ENCODE measurements at places on chromosomes 16 and 17.
A peak's percentile ranks its signal among the peaks of the same experiment; 100 is the strongest.

DNA sequence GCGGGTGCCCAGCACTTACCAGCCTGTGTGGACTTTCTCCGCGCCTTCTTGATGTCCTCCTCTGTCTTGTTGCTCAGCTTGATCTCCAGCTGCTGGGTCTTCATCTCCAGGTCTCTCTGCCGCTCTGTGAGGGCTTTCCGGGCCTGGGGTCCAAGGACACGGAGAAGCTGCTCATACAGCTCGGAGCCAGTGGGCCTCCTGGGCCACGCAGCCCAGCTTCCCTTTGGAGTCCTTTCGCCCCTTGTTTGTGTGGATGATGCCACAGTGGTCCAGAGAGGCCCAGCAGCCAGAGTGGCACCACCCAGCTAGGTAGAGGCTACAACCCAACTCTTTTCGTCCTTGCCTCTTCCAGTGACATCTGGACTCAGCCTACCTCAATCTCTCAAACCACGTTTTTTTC, 20.4 kb upstream of the RCVRN start:
- DNase-seq, result peak; percentile 58

GRCh38 chr17:35080536-35080935, 17.0 kb upstream of the RFFL start:
- DNase-seq, result no peak

DNA sequence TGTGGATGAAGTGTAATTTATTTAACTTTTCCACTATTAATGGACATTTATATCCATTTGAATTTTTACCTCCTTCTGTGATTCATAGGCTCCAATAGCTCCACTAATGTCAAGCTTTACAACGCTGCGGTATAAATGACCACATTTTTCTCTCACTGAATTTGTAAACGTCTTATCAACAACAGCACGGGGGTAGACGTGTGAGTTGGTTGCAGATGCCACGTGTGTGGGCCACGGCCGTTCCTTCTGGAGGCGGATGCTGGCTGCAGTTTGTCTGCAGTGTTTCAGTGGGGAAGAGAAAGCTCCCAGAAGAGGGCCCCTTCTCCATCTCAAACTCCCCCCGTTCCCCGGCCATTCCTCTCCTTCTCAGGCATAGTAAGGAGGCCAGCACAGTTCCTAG, 68.2 kb upstream of the XYLT1 start:
- DNase-seq, result no peak

DNA sequence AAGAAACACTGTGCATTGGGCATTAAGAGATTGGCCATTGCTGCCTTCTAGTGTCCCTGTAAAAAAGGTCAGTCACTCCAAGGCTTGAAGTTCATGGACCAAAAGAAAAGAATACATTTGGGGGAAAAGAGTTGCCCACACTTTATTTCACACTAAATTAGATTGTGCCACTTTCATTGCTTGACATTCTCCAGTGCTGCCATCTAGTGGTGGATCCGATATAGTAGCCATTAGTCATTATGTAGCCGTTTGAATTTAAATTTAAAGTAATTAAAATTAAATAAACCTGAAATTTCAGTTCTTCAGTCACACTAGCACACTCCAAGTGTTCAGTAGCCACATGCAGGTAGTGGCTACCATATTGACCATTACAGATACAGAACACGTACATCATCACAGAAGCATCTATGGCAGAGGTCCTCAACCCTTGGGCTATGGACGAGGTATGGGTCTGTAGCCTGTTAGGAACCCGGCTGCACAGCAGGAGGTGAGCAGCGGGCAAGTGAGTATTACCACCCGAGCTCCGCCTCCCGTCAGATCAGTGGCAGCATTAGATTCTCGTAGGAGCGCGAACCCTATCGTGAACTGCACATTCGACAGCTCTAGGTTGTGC, 21.9 kb upstream of the CDH5 start:
- no peak for DNase-seq

- no peak for DNase-seq
Observed at GRCh38 chr16:13997933-13998332, 73.2 kb upstream of the MRTFB start.
